ENCODE measurements at places on chromosomes 7 and 10.

GRCh38 chr7:135978624-135979023 is 1.5 kb upstream of the MTPN start:
- no peak for DNase-seq

DNA sequence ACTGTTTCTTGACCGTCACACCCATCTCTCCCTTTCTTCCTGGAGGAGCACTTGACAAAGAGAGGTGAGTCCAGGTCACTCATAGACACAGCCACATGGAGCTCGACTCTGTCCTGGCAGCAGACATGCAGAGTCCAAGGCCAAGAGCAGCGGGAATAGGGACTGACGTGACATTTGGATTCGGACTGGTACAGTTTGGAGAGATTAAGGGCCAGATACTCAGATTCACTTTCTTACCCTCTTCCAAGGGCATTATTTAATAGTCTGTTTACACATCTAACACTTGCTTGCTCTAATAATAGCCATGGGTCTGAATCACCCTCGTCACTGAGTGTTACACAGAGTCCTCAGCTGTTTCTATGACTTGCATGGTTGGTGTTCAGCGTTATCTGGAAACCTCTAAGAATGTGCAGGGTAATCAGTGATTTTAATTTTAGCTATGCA is 39.2 kb upstream of the OTUD1 start:
- no peak for DNase-seq

GRCh38 chr10:24357344-24358004 is 148.5 kb downstream of the KIAA1217 start:
- no peak for DNase-seq

GRCh38 chr7:26348234-26348851 is 56.7 kb downstream of the SNX10 start:
- DNase-seq, result no peak

DNA sequence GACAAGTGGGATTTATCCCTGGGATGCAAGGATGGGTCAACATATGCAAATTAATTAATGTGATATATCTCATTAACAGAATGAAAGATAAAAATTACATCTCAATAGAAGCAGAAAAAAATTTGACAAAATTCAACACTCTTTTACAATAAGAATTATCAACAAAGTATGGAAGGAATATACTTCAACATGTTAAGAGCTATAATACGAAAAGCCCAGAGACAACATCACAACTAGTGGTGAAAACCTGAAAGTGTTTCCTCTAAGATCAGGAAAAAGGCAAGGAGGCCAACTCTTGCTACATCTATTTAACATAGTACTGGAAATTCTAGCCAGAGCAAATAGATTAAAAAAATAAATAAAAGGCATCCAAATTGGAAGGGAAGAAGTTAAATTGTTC is 970.0 kb upstream of the POT1 start:
- DNase-seq, result no peak

DNA sequence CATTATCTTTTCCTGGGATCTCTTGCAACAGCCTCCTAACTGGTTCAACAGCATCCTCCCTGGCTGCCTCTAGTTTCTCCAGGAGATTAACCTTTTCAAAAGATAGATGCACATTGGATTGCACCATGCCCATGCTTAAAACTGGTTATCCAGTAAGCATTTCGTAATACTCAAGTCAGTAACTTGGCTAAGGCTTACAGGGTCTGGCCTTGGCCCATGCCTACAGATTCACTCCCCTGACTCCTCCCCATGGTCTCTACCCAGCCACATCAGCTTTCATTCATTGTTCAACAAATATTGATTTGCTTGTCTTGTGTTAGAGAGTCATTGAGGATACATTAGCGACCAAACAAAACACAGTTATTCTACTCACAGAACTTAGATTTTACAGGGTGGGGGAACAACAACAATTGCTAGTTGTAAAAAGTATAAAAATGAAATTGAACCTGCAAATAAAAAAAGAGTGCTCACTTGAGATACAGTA is 1.8 kb upstream of the KIF20B start:
- no peak for DNase-seq

GRCh38 chr10:79185067-79185774 is 116.5 kb downstream of the ZMIZ1 start:
- no peak for DNase-seq

Data from D721Med (cell line).